Tibial nerve (tissue), 4 donors: ENCODE measurements at places on chromosomes 13 and 19. TPM values are rescaled to one million over a fixed set of nuclear protein-coding genes. Genes with fewer than 3 reads are reported as not detected.

Gene NFIX
- 55.8 TPM for total RNA-seq

Gene TPRX2
- total RNA-seq = not detected

Gene ZNF575
- total RNA-seq = not detected

Gene PTGER1
- total RNA-seq = 0.90 TPM

Gene SIGLEC9
- total RNA-seq = 5.5 TPM

Gene ZNF253
- 9.0 TPM for total RNA-seq

Gene ANGPTL8
- 13.2 TPM for total RNA-seq

Gene RBM42
- total RNA-seq = 88.3 TPM

Gene MAG
- total RNA-seq = 32.7 TPM

Gene LNX2
- total RNA-seq = 4.6 TPM

Gene PPP1R12C
- total RNA-seq = 113 TPM
